ENCODE measurements at places on chromosomes 1 and 21.

- no peak for DNase-seq
These were observed 9.8 kb downstream of the OVGP1 start for GRCh38 chr1:111417755-111418154.

- no peak for DNase-seq
These were observed 93.0 kb downstream of the USH2A start for GRCh38 chr1:216330262-216330661.

DNA sequence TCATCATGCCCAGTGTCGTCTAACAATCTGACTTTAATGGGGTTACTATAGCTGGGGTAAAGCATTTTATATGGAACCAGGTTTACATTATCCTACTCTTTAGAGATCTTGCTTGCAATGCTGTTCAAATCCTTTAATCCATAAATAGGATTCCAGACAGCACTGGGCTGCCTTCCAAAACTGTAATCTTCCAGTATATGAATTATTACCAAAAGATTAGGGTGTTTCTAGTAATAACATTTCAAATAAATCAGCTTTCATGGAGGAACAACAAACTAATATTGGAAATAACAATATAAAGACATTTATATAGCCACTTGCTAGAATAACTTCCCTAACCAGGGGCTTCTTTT, 88.6 kb upstream of the PLXNA2 start:
- DNase-seq: no peak

- no peak for DNase-seq
These were observed 87.9 kb upstream of the SERTAD4 start for GRCh38 chr1:210144736-210145135.

GRCh38 chr1:246597340-246597739, 31.1 kb downstream of the CNST start:
- DNase-seq: no peak

Measured in stimulated activated CD4-positive, alpha-beta T cell treated with anti-CD3 and anti-CD28 coated beads, TNF-alpha, amount 100 ng/mL, for 1 hour (primary cell).